Activated naive CD8-positive, alpha-beta T cell treated with anti-CD3 and anti-CD28 coated beads for 36 hours (primary cell): ENCODE measurements at places on chromosomes 16 and 17. TPM values are rescaled to one million over a fixed set of nuclear protein-coding genes. Genes with fewer than 3 reads are reported as not detected.

GRCh38 chr16:35506018-35506897 lies 2046.8 kb downstream of the TP53TG3F start:
- H3K4me1 ChIP-seq: no peaks in the 10 kb centered on the region
- no peak overlapping the region for H3K4me3 ChIP-seq
- H3K27me3 ChIP-seq: no peaks in the 10 kb centered on the region
- DNase-seq: no peak
- H3K36me3 ChIP-seq: no peaks in the 10 kb centered on the region

GRCh38 chr17:81735264-81736102 lies 23.4 kb downstream of the SLC25A10 start:
- H3K27me3 ChIP-seq: peaks cover 42% of the 10 kb centered on the region
- H3K4me1 ChIP-seq: peaks cover 3% of the 10 kb centered on the region
- H3K4me3 ChIP-seq: no peak overlapping the region
- no peaks in the 10 kb centered on the region for H3K36me3 ChIP-seq

- H3K36me3 ChIP-seq: no peaks in the 10 kb centered on the region
- no peaks in the 10 kb centered on the region for H3K27me3 ChIP-seq
- peaks cover 15% of the 10 kb centered on the region for H3K4me1 ChIP-seq
- H3K27ac ChIP-seq: no peak overlapping the region
- no peak for DNase-seq
Measured at GRCh38 chr16:85418978-85419491, 194.1 kb upstream of the GSE1 start.

- peak overlapping the region; percentile 12 for H3K4me3 ChIP-seq
- peaks cover 15% of the 10 kb centered on the region for H3K27me3 ChIP-seq
- H3K27ac ChIP-seq: no peak overlapping the region
- H3K4me1 ChIP-seq: peaks cover 23% of the 10 kb centered on the region
- no peaks in the 10 kb centered on the region for H3K36me3 ChIP-seq
Measured at GRCh38 chr16:2337431-2338296, 2.9 kb downstream of the ABCA3 start.

DNA sequence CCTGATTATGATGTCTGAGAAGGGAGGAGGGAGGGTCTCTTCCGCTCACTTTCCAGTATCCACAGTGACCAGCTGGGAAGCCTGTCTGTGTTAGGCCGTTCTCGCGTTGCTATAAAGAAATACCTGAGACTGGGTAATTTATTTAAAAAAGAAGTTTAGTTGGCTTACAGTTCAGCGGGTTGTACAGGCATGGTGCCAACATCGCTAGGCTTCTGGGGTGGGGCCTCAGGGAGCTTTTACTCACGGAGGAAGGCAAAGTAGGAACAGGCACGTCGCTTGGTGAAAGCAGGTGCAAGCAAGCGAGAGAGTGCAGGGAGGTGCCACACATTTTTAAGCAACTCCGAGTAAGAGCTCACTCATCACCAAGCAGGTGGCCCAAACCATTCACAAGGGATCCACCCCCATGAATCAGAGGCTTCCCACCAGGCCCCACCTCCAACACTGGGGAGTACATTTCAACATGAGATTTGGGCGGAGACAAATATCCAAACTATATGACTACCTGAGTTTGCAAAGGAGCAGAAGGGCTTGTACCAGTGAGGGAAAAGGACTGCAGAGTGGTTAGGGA lies 137.5 kb downstream of the CCDC182 start:
- no peak overlapping the region for H3K4me3 ChIP-seq
- H3K4me1 ChIP-seq: peaks cover 67% of the 10 kb centered on the region
- no peaks in the 10 kb centered on the region for H3K27me3 ChIP-seq
- no peak overlapping the region for H3K27ac ChIP-seq
- no peak for DNase-seq

GRCh38 chr16:57192146-57192545 lies 6.0 kb downstream of the RSPRY1 start:
- H3K36me3 ChIP-seq: peaks cover 17% of the 10 kb centered on the region
- peaks cover 49% of the 10 kb centered on the region for H3K4me1 ChIP-seq
- H3K4me3 ChIP-seq: no peak overlapping the region
- no peak for DNase-seq

DNA sequence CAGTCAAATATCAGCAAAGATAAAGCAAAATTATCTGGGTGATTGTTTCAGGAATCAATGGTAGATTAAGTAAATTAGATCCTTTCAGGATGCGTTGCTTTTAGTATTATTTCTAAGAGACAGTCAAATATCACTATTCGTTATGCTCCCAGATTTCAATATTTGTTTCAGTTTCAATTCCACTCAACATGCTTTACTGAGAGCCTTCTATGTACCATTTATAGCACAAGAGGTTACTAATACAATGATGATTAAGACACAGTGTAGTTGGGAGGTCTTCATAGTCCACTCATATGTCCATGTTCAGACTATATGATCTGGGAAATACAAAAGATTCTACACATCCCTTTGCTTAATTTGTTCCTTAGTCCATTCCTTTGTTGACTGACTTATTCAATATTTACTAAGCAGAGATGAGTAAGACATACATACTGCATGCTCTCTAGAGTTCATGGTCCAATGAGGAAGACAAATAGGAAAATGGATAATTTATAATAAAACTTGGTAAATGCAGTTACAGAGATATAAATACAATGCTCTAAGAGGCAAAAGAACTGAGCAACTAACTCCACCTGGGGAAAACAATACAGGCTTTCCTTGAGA lies 88.2 kb upstream of the NOG start:
- H3K36me3 ChIP-seq: no peaks in the 10 kb centered on the region
- no peak overlapping the region for H3K27ac ChIP-seq
- no peaks in the 10 kb centered on the region for H3K27me3 ChIP-seq
- H3K4me1 ChIP-seq: no peaks in the 10 kb centered on the region
- no peak for DNase-seq
- H3K4me3 ChIP-seq: no peak overlapping the region

DNA sequence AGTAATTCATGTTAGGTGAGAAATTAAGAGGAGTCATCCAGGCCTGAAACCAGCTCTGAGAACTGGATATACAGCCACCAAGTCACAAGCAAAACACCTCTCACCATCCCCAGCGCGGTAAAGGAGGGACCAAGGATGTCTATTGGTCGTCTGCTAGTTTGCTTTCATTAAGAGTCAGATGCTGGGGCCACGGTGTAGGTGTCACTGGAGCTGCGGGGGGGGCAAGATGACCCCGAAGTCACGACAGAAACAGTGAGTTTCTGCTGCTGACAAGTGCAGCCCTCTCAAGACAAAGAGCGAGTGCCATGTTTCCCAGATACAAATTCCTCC lies 790 bp downstream of the NCBP3 start:
- peak overlapping the region; percentile 93 for H3K27ac ChIP-seq
- DNase-seq: peak; percentile 63
- H3K4me3 ChIP-seq: peak overlapping the region; percentile 98
- H3K36me3 ChIP-seq: peaks cover 8% of the 10 kb centered on the region
- no peaks in the 10 kb centered on the region for H3K27me3 ChIP-seq
- peaks cover 31% of the 10 kb centered on the region for H3K4me1 ChIP-seq

GRCh38 chr16:85438981-85439685 lies 174.0 kb upstream of the GSE1 start:
- H3K27ac ChIP-seq: no peak overlapping the region
- no peaks in the 10 kb centered on the region for H3K4me1 ChIP-seq
- no peaks in the 10 kb centered on the region for H3K27me3 ChIP-seq
- no peak overlapping the region for H3K4me3 ChIP-seq
- no peak for DNase-seq
- H3K36me3 ChIP-seq: no peaks in the 10 kb centered on the region

DNA sequence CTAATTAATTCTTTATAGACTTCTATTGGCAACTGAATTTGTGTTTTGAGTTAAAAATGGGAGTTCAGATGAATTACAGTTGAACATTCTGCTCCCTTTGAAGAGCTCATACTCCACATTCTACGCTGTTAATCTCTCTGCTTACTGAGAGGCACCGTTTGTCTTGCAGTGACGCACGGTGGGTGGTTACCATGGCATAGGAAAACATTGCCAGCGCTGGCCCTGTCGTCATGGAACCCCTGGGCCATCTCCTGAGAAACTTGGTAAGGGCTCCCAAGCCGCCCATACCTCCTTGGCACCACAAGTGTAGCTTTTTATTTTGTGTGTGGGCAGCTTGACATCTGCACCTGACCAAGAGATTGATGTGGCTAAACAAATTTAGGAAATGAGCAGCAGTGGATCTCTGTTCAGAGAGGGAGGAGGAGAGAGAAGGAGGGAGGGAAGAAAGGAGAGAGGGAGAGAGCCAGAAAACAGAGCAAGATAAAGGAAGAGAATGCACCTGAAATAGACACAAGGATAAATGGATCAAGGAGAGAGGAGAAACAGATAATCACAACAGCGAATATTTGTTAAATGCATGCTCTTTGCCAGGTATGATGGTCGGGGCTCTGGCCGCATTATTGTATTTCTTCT lies 398.5 kb downstream of the HAPSTR1 start:
- no peak for DNase-seq
- H3K4me3 ChIP-seq: no peak overlapping the region
- no peaks in the 10 kb centered on the region for H3K27me3 ChIP-seq

GRCh38 chr17:41579484-41580243 lies 7.0 kb downstream of the KRT14 start:
- no peak overlapping the region for H3K4me3 ChIP-seq
- no peaks in the 10 kb centered on the region for H3K4me1 ChIP-seq
- H3K27ac ChIP-seq: no peak overlapping the region
- H3K27me3 ChIP-seq: peaks cover 60% of the 10 kb centered on the region

DNA sequence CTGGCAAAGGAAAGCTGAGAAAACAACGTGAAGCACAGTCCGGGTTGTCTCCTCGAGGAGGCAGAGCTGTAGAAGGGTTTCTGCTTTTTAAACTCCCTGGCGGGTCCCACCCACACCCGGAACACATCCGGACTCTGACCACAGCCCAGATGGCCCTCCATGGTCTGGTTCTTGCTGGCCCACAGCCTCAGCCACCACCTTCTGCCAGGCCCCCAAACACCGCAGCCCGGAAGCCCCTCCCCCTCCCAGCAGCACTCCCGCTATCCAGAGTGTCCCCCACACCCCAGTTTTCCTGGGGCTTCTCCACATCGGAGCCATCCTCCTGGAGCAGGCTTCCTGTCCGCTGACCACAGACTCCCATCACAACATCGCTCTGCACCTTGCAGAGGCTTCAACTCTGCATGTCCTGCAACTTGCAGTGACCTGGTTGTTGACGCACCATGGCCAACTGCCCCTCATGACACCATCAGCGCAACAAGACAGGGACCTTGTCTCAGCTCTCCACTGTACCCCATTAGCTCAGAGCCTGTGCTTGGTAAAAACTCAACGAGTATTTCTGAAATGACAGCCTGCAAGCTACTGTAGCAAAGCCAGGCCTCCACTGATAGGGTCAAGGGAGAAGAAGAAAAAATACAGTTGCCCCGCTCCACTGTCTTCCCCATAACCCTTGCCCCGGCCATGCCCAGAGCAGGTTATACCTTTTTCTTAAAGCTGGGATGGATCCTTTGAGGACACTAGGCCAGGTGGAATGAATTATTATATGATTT lies 129.8 kb downstream of the C16orf78 start:
- no peak for DNase-seq
- H3K27ac ChIP-seq: no peak overlapping the region
- no peaks in the 10 kb centered on the region for H3K36me3 ChIP-seq
- H3K4me3 ChIP-seq: no peak overlapping the region

DNA sequence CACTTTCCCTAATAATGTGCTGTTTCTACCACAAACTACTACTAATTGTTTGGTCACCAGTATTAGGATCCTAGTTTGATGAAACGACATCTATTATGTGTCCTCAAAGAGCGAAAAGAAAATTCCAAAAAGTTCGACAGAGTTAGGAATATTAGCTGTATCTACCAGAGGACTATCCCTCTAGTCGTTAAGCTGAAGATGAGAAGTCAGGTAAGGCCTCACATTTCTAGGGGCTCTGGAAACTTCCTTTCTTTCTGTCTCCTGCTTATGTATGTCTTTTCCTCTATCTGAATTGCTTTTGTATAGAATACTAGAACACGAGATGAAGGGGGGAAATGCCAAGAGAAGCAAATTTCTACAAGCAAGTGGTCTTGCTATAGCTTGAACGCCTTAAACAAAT lies 1.6 kb downstream of the GLG1 start:
- no peaks in the 10 kb centered on the region for H3K27me3 ChIP-seq
- peak overlapping the region; percentile 97 for H3K4me3 ChIP-seq
- DNase-seq: no peak

GRCh38 chr17:15263206-15263579 lies 1.9 kb downstream of the PMP22 start:
- no peak for DNase-seq
- H3K4me3 ChIP-seq: no peak overlapping the region
- H3K27me3 ChIP-seq: peaks cover 96% of the 10 kb centered on the region
- no peak overlapping the region for H3K27ac ChIP-seq
- peaks cover 9% of the 10 kb centered on the region for H3K4me1 ChIP-seq

DNA sequence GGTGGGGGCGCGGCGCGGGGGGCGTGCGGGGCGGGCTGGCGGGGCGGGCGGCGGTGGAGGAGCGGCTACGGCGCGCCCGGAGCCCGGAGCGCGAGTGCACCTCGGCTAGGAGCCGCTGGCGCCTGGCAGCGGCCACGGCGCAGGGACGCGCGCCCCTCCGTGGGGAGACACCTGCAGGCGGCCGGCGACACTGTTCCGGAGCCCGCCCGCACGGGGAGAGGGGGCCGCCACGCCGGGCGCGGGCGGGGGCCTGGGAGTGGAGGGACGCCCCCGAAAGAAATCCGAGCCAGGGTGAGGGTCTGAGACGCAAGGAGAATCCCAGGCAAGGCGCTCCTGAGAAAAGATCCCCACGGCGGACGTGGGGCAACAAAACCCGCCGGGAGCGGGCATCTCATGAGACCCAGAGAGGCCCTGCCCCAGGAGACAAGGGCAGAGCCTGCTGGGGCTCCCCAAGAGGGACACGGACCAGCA lies at the start of gene GSG1L:
Gene GSG1L, minus strand, starts transcription at position 124 of the 471 bp plus-strand sequence. CDS start 290 bp downstream, outside the sequence.
- peak; percentile 26 for DNase-seq
- H3K27ac ChIP-seq: no peak within 1 kb of the TSS
- peaks cover 4% of the 10 kb centered on the region for H3K4me1 ChIP-seq
- peaks cover 59% of the 10 kb centered on the region for H3K27me3 ChIP-seq

- no peak overlapping the region for H3K4me3 ChIP-seq
- DNase-seq: no peak
- H3K36me3 ChIP-seq: no peaks in the 10 kb centered on the region
- H3K4me1 ChIP-seq: no peaks in the 10 kb centered on the region
- H3K27me3 ChIP-seq: peaks cover 8% of the 10 kb centered on the region
- no peak overlapping the region for H3K27ac ChIP-seq
Measured at GRCh38 chr16:86640265-86640843, 62.0 kb downstream of the FOXL1 start.

- peak; percentile 40 for DNase-seq
- no peak overlapping the region for H3K27ac ChIP-seq
- H3K27me3 ChIP-seq: peaks cover 42% of the 10 kb centered on the region
- no peaks in the 10 kb centered on the region for H3K36me3 ChIP-seq
Measured at GRCh38 chr17:2023692-2024571, 1.2 kb downstream of the RTN4RL1 start.

Gene G6PC1
- total RNA-seq: not detected

Gene KRTAP9-8
- total RNA-seq: not detected

Gene GAS2L2
- 0.40 TPM for total RNA-seq

Gene SPATA22
- total RNA-seq: 0.16 TPM

Gene CCT6B
- total RNA-seq: 1.8 TPM

Gene TPSD1
- not detected for total RNA-seq

Gene CIBAR2
- total RNA-seq: not detected

Gene EVI2A
- total RNA-seq: 42.7 TPM
